ENCODE measurements at places on chromosomes 2 and 18. TPM values are rescaled to one million over a fixed set of nuclear protein-coding genes. Genes with fewer than 3 reads are reported as not detected.

- DNase-seq, result no peak
These were observed 3.2 kb downstream of the CFLAR start for GRCh38 chr2:201118961-201119854.

PLGLB2 gene
- 2.6 TPM for total RNA-seq

- no peak for DNase-seq
These were observed 206.7 kb downstream of the SH3RF3 start for GRCh38 chr2:109335631-109336176.

FBXO36 gene
- total RNA-seq, result 3.1 TPM

CTDP1 gene
- total RNA-seq, result 18.4 TPM

- no peak for DNase-seq
These were observed 20.2 kb downstream of the SKA1 start for GRCh38 chr18:50395093-50395492.

- no peak for DNase-seq
These were observed 79.2 kb downstream of the ZNF532 start for GRCh38 chr18:58943896-58944295.

ANKRD62 gene
- 0.10 TPM for total RNA-seq

GRCh38 chr2:45647986-45648520, 3.4 kb upstream of the PRKCE start:
- no peak for DNase-seq

BIRC6 gene
- 199 TPM for total RNA-seq

CNDP1 gene
- not detected for total RNA-seq

CLEC4F gene
- total RNA-seq, result not detected

- DNase-seq, result no peak
These were observed 49.2 kb upstream of the CCDC150 start for GRCh38 chr2:196590286-196590685.

DNA sequence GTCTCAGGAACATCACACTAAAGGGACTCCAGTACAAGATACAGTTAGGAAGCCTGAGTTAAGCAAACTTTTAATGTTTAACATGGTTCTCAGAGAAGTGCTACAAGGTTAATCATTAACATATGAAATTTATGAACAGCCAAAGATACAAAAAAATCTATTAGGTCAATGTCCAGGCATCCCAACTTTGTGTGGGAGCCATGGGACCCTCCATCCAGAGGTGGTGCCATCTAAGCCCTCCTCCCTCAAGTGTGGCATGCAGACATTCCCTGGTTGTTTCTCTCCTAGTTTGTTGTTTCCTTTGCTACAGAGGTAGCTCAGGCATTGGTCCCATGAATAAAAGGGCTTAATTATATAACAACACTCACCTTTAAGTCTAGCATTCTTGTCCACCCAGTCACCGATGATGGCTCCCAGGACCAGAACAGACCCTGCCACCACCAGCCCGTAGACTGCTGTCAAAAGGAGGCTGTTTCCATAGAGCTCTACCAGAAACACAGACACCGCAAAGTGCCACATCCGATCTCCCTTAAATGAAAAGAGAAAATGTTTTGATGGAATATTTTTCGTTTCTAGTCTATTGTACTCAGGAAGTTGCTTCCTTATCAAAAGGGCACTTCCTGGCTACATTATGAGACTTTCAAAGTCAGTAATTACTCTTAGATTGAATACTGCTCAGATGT, 5.7 kb downstream of the SLC40A1 start:
- no peak for DNase-seq

CXCR1 gene
- 0.31 TPM for total RNA-seq

DNA sequence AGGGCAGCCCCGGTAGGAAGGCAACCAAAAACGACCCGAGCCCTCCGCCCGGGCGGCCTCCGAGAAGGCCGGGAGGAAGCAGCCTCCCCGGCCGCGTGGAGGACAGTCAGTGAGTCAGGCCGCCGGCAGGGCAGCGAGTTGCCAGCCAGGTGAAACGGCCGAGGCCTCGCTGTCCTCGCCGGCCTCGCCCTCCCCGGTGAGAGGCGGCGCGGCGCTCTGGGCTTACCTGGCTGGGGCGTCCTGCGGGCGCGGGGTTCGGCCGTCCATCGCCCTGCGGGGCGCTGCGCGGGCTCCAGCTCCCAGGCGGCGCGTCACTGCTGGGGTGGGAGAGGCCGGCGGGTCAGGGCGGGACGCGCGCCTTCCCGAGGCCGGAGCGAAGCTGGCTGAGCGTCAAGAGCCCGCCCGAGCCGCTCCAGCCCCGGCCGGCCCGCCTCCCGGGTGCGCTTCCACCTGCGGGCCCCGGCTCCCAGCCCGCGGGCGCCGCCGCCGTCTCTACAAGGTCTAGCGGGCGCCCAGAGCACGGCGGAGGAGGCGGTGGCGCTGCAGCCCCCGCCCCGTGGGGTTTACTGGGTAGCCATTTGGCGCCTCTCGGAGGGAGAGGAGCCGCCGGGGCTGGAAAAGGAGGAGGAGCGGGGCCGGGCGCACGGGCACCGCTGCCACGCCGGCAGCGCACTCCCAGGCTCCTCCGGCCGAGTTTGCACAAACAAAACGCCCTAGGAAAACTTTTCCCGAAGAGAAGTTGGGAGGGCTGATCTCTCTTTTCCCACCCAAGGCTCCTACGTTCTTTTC, 499 bp downstream of the COBLL1 start:
- peak; percentile 82 for DNase-seq

- no peak for DNase-seq
These were observed 114.8 kb downstream of the PLB1 start for GRCh38 chr2:28610583-28611201.

Measured in tongue (tissue), 3 donors.